ENCODE measurements at places on chromosomes 12 and 14.

GRCh38 chr14:39435241-39435640 lies 3.0 kb upstream of the FBXO33 start:
- DNase-seq, result no peak

DNA sequence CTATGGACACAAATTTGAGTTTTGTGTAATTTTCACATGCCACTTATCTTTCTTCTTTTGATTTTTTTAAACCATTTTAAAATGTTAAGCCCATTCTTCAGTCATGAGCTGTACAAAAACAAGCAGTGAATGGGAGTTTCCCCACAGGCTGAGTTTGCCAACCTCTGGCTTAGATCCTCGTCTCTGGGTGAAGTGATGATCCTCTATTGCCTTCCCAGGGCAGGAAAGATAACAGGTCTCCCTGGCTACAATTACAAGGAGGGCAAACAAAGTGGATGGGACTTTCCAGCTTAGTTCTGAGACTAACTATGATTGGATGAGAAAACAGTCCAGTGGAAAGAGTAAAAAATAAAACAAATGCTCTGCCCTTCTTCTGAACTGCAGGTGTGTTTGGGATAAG lies 203.7 kb downstream of the SPTSSA start:
- DNase-seq, result no peak

- no peak for DNase-seq
These were observed 206.9 kb upstream of the SLC38A2 start for GRCh38 chr12:46579474-46579873.

GRCh38 chr14:70011098-70011497 lies 131.9 kb downstream of the SMOC1 start:
- no peak for DNase-seq

- no peak for DNase-seq
These were observed 165.4 kb downstream of the SLC15A5 start for GRCh38 chr12:16112130-16112529.

DNA sequence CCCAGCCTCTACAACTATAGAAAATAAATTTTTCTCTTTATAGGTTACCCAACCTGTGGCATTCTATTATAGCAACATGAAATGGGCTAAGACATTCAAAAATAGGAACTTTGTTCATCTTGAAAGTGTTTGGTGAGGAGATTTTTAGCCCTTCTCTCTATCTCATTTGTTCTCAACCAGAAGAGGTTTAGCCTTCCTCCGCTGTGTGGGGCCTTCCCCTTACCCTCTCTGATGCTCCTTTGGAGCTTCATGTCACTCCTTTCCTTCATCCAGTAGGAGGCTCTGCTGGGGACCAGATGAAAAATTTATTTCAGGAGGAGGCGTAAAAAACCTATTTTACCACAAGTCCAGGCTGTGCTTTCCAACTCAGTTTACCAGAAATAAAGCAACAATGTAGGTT lies 94.1 kb downstream of the RTN1 start:
- DNase-seq, result no peak

- no peak for DNase-seq
These were observed 56.0 kb downstream of the DCAF5 start for GRCh38 chr14:69096781-69097475.
